ENCODE measurements at places on chromosomes 1 and 21.

DNA sequence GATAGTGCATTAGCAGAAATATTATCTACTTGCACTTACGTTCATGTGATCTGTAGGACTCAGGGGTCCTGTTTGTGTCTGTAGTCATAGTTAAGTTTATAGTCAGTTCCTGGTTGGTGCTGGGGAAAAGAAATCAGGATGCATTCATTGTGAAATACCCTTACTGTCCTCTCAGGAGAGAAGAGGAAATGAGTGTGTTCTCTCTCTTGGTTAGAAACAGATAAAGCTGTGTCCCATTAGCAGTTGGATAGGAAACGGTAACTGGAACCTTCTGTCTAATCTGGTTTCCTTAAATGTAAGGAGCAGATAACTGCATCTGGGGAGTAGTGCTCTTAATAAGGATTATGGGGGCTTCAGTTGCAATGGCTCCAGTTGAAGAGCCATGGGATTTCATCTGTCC is 8.9 kb downstream of the SDCCAG8 start:
- DNase-seq, result peak; percentile 54

DNA sequence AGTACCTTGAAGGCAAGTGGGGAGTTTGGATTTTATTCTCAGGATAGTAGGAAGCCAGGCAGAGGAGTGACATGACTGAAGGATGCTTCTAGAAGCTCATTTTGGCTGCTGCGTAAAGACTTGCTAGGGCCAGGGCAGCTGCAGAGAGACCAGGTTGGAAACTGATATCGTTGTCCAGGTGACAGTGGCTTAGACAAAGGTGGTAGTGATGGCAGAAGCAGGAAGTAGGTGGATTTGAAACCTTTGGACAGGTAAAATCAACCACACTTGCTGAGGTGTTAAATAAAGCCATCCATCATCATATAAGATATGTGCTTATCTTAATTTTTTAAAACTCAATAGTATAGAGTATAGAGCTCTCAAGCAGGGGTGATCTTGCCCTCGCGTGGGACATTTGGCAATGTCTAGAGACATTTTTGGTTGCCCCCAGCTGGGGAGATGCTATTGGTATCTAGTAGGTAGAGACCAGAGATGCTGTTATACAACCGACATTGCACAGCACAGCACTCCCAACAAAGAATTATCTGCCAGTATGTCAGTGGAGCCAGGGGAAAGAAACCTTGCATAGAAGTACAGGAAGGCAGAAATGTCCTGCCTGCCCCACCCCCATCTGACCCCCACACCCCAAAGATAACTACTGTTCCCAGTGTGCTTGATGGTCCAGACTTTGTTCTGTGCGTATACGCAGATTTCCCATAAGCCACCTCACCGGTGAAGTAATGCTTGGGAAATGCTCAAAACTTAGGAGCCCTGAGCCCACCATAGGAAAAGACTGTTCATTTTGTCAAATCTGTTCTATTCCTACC is 31.1 kb downstream of the TMEM51 start:
- DNase-seq, result no peak

- DNase-seq, result no peak
These were observed 136.2 kb upstream of the TIAM1 start for GRCh38 chr21:31480228-31480627.

GRCh38 chr1:25912076-25912831 is 6.0 kb upstream of the STMN1 start:
- peak; percentile 59 for DNase-seq

- DNase-seq, result no peak
These were observed 81.5 kb downstream of the OBSCN start for GRCh38 chr1:228289239-228289849.

DNA sequence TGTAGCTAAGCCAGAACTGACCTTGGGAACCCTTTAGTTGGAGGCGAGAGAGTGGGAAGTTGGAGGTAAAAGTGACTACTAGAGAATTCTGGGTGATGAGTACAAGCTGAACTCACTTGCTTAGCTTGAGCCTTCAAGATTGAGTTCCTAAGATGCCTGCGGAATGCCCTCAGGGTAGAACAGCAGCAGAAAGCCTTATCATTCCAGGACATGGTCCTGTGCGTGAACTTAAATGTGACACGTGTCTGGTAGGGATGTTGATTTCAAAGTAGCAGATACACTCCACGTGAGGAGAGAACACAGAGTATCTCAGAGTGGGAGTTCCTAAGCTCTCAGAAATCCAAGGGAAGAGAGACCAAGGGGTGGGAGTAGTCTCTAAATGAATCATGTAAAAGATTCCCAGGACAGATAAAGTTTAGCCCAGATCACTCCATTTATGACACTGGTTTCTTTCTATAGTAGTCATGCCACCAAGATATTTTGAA is 60.1 kb downstream of the KCNK1 start:
- no peak for DNase-seq

- DNase-seq, result peak; percentile 79
These were observed 191.9 kb downstream of the AK5 start for GRCh38 chr1:77473690-77474089.

GRCh38 chr1:150829751-150830150 is 21.7 kb upstream of the CTSK start:
- DNase-seq, result no peak

- no peak for DNase-seq
These were observed 215.4 kb upstream of the ADGRL2 start for GRCh38 chr1:81585371-81585770.

DNA sequence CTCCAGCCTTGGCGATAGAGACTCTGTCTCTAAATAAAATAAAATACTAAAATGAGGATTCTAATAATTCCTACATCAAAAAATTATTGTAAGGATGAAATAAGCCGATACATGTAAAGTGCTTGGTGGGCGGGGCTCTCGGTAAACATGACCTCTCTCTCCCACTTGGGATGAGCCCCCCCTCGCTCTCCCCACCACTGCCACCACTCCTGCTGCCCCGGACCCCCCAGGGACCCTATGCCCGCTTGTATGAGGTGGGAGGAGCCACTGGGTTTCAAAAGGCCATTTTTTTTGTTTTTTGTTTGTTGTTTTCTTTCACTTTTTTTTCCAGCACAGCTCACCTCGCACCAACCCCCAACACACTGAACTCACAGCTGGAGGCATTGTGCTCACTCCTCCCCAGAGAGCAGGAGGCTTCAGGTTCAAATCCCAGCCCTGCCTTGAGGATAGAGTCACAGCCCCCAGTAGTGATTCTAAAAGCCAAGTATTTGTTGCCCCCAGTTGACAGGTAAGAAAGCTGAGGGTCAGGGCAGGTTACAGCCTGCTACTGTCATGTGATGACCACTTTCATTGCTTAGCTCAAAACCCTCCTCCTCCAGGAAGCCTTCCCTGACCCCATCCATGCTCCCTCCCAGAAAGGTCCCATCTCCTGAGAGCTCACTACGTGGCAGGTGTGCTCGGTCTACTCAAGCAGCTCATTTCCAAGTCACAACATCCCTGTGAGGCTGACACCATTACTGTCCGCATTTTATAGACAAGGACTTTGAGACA is 4.2 kb downstream of the SDC3 start:
- DNase-seq, result no peak

DNA sequence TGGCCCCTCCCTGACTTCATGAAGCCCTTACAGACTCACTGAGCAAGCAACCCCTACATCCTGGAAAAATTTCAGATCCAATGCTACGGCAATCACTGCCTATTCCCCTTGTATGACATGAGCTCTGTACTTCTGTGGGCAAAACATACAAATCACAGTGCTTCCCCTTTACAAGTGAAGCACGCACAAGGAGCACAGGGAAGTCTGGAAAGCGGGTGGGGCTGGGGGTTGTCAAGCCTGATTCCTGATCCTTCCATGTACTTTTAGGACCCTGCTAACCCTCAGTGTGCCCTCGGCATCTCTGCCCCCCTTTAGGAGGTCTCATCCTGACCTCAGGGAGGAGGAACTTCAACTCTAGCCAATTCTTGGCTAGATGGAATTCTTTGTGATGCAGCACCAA is 405.7 kb upstream of the POU3F1 start:
- DNase-seq, result no peak

DNA sequence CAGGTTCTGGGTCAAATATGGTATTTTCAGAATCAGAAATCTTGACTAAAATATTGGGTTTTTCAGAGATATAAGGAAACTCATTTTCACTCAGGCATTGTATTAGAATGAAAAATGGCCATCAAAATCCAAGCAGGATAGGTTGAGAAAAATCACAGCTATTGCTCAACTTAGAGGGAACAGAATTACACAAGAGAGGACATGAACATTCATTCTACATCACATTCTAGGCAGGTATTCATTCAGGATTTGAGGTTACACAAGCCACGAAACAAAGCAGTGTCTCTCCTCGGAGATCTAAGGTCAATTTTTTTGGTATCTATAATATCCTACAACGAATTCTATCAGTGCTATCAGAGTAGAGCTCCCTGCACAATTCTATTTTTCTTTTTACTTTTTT is 163.6 kb upstream of the HP1BP3 start:
- DNase-seq, result no peak

DNA sequence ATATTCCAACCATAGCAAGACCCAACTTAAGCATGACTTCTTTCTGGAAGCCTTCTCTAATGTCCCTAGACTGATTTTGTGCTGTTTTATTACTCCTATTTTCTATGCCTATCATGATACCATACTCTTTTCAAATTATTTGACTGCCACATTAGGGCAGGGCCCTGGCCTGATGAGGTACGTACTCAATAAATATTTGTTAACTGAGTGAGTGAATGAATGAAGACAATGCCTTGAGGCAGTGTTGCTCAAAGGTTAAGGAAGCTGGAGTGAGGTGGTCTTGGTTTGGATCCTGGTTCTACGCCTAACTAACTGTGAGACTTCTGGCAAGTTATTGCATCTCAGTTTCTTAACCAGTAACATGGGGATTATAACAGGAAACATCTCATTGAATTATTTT is 38.3 kb upstream of the BACH1 start:
- DNase-seq, result no peak

- DNase-seq, result no peak
These were observed 5.9 kb upstream of the PAFAH2 start for GRCh38 chr1:26003756-26004155.

- DNase-seq, result no peak
These were observed 5.2 kb downstream of the TTLL10 start for GRCh38 chr1:1178794-1179331.

DNA sequence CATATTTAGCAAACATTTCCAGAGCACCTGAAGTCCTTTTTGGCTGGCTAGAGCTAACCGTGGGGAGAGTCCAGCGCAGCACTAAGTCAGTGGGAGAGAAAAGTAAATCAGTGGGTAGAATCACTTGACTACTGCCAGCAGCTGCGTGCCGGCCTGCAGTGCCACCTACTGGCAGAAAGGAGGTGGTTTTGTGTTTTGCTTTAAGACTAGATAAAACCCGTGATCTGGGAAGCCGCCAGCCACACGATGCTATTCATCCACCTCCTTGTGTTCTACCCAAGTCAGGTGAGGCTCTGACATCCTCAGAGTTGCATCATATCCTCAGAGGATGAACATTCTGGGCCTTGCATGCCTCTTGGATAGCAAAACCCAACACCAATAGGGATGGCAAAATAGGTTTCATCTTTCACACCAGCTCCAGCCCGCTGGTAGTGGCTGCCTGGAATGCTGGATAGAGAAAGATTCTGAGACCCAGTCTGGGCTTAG is 14.1 kb upstream of the HEYL start:
- no peak for DNase-seq

DNA sequence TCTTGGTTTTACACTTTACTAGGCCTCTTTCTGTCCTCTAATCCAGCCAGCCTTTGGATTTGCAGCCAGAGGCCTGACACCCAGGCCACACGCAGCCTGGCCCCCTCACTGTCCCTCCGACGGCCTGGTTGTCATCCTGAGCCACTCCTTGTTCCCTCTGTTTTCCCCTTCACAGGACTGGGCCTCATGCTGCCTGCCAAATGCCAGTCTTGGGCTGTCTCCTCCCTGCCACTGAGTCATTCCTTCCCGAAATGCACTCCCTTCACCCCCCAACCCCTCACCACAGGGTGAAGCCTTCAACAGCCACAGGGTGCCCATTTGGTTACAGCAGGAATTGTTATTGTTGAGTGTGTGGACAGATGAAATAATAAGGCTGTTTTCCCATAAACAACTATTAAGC is 21.3 kb downstream of the ACOT11 start:
- DNase-seq, result no peak

- no peak for DNase-seq
These were observed 884 bp downstream of the LHX4 start for GRCh38 chr1:180230791-180231505.

GRCh38 chr1:97989094-97989680 is 68.4 kb upstream of the DPYD start:
- no peak for DNase-seq

GRCh38 chr1:84385347-84385746 is 12.9 kb upstream of the DNASE2B start:
- no peak for DNase-seq

- peak; percentile 34 for DNase-seq
These were observed 32.1 kb downstream of the IL12RB2 start for GRCh38 chr1:67339623-67340343.

- DNase-seq, result no peak
These were observed 524.4 kb downstream of the PLPP3 start for GRCh38 chr1:56054959-56055358.

DNA sequence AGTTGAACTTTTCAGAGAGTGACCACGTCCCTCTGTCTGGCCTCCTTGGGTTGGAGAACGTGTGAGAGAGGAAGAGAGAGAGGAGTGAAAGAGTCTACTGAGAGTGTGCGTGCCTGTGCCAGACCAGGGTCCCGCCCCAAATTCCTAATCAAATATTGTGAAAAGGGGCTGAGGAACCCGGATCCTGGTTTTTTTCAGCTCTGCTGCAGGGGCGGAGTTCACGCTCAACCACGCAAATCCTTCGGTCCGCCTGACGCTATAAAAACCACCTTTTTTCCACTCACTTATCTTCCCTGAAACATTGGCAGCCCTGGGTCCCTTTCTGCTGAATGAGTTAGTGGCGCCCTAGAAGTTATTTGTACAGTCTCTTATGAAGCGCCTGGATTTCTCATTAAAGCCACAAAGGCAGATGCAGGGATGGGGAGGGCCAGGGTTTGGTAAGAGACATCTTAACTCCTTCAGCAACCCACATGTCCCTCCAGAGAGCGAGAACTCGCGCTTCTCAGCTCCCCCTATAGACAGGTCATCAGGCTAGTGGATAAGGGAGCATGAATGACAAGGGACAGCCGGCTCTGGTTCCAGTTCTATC is at the start of gene FMOD:
TSS of gene FMOD (minus strand) at position 86 of the 589 bp plus-strand sequence. CDS start 2,852 bp downstream, outside the sequence.
- peak; percentile 15 for DNase-seq

GRCh38 chr21:45670731-45671130 is 27.2 kb downstream of the PCBP3 start:
- no peak for DNase-seq

DNA sequence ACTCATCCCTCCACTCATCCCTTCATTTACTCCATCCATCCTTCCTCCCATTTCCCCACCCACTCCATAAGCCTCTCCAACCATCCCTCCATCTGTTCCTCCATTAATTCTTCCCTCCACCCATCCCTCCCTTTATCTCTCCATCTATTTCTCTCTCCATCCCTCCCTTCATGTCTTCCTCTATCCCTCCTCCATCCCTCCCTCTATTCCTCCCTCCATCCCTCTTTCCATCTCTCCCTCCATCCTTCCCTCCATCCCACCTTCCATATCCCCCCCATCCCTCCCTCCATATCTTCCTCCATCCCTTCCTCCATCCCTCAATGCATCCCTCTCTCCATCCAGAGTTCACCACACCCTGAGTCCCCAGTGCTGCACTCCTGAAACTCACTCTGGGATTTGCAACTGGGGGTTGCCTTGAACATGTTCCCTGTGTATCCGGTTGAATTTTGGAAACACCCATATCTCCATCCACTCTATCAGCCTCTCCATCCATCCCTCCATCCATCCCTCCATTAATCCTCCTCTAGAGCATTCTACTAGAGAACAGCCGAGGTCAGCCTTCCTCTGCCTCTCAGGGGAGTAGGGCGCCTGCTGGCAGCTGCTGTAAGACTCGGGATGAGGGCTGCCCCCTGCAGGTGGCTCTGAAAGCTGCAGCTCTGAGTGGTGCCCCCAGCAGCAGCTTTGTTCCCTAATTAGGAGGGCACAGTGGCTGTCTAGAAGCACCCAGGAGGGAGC is 39.4 kb downstream of the ABCG1 start:
- no peak for DNase-seq
